ENCODE measurements at places on chromosomes 3 and 15.

- DNase-seq, result no peak
These were observed 24.5 kb upstream of the PSMD6 start for GRCh38 chr3:64047787-64048186.

DNA sequence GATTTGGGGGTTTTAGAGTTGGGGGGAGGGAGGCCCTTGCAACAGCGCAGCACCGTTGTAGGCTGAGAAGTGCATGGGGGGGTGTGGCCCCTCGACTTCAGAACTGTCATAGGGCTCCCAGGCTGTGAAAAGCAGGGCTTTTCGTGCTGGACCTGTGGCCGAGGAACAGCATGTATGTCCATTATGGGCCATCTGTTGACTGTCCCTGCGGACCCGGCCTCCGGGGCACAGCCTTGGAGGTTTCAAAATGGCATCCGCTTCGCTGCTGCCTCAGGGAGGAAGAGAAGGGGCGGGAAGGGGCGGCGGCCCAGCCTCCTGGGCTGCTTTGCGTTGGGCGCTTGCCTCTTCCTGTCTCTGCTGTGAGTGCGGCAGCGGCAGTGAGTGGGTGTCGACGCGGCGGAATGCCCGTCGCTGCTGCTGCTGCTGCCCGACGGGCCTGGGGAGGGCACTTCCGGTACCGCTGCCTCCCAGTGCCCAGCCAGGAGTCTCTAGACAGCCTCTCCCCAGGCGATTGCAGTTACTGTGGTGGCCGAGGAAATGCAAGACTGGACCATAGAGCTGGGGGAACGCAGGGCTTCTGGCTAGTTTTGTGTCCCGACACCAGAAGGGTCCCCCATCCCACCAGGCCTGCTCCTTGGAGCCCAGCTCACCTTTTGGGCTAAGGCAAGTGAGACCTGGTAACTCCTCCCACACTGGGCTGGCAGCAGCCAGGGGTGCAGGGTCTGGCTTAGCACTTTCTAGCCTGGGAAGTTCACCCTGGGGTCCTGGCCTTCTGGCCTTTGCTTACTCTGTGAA lies 1.9 kb downstream of the GNAI2 start:
- peak; percentile 44 for DNase-seq

DNA sequence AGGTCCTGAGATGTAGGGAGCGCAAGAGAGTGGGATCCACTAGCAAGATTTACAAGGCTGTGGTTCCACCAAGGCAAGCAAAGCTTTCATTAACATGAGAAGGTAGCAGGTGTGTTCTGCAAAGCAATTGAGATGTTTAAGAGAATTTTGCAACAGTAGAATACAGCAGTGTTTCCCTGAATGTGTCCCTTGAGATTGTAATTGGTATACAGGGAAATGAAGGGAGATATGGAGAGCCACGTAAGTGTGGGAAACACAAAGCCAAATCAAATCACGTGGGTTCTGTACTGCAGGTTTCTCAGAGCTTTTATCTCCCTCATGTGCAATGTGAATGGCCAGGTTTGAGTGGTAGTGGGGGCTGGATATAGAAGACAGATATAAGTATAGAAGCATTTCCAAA lies 67.3 kb downstream of the ATG7 start:
- no peak for DNase-seq

DNA sequence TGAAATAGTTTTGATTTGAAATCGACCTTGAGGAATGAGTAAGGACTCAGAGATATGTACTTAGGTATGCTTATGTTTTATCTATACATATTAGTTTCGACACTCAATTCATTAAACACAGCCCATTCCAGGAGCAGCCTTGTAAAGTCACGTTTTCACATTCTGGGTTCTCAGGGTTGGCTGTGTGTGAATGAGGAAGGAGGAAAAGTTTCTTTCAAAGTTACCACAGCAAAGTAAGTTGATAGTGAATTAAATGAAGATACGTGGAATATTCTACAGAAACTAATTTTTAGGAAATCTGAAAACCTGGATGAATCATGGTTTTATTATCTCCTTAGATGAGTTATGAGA lies 133.5 kb downstream of the C3orf38 start:
- no peak for DNase-seq

DNA sequence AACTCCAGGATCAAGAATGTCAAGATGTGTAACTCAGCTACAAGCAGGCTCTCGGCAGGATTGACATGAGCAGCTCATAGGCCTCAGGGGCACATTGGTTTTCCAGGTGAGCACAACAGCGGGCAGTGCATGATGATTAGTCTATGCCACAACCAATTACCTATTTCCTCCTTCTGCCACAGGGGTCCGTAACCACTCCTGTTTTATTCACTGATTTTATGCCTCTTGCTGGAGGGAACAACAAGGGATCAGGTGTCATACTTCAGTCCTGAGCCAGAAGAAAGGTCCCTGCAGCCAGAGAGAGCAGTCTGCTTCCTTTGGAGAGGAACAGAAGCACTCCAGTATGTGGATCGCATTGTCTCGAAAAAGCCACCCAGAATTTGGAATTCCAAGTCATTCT lies 35.1 kb upstream of the PTPRG start:
- no peak for DNase-seq

DNA sequence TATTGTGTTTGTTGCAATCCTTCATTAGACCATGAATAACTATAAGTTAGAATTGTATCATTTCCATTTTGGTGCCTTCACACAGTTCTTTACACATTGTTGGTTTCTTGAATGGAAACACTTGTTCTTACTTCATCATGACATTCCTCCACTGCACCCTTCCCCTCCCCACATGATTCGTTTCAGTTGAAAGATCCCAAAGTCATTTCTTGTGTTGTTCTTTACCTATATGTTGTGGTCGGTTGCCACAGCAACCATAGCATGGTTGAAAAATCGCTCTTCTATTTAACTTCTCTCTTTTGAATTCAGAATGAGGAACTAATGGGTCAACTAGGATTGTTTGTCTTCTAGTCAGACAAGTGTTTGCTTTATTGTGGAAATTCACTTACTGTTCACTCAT lies 103.3 kb downstream of the IL1RAP start:
- DNase-seq, result no peak

GRCh38 chr3:130442284-130442683 lies 74.7 kb upstream of the COL6A6 start:
- DNase-seq, result no peak

All from NCI-H1092 (cell line).